ENCODE measurements at places on chromosomes 6 and 20. TPM values are rescaled to one million over a fixed set of nuclear protein-coding genes. Genes with fewer than 3 reads are reported as not detected.

DNA sequence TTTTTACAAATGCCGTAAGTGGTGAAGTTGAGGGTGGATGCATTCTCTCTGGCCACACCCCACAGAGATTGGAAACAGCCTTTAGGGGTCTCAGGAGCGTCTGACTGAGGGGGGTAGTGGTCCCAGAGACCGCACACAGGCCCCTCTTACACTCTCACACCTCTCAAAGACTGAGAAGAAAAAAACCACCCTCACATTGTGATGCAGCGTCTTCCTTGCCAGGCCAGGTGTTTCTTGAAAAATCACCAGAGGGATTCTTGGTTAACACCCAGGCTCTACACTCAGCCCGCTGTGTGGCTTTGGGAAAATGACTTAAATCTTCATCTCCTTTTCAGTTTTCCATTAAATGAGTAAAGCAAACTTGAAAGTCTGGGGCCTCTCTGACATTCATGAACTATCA is 115.8 kb upstream of the SPTLC3 start:
- DNase-seq = no peak

DNA sequence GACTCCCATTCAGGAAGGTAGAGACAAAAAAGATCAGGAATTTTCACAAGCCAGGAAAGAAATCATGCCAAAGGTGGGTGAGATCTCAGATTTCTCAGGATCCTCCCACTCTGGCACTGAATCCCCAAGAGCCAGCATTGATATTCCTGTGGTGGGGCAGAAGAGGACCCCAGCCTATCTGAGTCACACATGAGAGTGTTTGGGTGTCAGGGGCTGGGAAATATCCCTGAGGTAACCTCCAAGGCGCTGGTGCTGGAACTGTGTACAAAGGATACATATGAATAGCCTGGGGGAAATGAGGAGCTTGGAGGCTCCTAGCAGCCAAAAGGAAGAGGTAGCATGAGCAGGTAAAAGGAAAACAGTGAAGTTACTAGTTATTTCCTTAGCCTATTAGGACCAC is 369.4 kb downstream of the BTBD9 start:
- no peak for DNase-seq

Gene MYLK4
- 0.07 TPM for polyA plus RNA-seq

Gene FERMT1
- 2.4 TPM for polyA plus RNA-seq

- no peak for DNase-seq
Measured at GRCh38 chr6:17313971-17314370, 32.8 kb downstream of the RBM24 start.

Gene BPIFB4
- not detected for polyA plus RNA-seq

- no peak for DNase-seq
Measured at GRCh38 chr6:141195251-141195832, 937.4 kb upstream of the GJE1 start.

Gene ZSCAN16
- polyA plus RNA-seq = 1.8 TPM

GRCh38 chr6:158717341-158718330 is 67.8 kb downstream of the SYTL3 start:
- DNase-seq = no peak

DNA sequence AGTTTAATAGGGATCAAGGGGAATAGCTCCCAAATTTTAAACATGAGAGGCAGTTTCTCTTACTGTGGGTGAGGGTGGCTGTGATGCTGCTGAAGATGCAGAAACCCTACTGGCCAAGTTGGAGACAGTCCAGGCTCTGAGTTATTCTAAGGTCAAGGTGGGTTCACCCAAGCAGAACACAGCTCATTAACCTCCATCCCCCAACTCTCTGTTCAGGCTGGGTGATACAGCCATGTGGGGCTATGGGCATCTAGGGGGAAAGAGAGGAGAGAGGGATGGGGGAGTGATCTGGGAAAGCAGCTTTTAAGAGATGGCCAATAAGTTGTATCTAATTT is 18.9 kb upstream of the TRAM2 start:
- no peak for DNase-seq

DNA sequence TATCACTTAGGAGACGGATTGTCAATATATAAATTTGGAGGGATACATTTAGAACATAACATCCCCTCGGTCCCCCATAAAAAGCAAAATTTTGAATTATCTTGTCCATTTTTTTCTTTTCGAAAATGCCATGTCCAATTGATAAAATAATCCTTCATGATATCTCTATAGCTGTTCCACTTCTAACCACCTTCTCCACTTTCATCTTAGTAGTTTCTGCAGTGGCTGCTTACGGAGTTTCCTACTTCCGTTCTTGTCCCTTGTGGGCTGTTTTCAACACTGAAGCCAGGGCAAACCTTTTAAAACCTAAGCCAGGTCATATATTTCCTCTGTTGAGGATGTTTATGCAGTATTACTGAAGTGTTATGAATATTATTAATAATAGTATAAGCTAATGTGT is 37.9 kb downstream of the KCNQ5 start:
- no peak for DNase-seq

Gene GATA5
- polyA plus RNA-seq = not detected

DNA sequence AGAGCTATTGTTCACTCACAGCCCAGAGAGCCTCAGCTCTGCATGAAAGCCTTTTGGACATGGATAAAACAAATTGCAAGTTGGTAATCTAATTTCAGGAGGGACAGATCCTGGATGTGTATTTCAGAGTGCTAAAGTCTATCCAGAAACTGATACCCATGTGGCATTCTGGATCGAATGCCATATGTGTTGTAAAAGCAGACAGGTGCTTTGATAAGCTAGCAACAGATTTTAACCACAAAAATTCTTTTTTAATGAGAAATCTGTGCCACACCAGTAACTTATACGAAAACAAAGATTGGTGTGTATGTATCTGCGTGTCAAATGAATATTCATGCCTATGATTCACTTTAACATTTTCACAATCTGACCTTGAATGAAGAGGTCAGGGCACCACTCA is 936.6 kb upstream of the MAP3K7 start:
- no peak for DNase-seq

DNA sequence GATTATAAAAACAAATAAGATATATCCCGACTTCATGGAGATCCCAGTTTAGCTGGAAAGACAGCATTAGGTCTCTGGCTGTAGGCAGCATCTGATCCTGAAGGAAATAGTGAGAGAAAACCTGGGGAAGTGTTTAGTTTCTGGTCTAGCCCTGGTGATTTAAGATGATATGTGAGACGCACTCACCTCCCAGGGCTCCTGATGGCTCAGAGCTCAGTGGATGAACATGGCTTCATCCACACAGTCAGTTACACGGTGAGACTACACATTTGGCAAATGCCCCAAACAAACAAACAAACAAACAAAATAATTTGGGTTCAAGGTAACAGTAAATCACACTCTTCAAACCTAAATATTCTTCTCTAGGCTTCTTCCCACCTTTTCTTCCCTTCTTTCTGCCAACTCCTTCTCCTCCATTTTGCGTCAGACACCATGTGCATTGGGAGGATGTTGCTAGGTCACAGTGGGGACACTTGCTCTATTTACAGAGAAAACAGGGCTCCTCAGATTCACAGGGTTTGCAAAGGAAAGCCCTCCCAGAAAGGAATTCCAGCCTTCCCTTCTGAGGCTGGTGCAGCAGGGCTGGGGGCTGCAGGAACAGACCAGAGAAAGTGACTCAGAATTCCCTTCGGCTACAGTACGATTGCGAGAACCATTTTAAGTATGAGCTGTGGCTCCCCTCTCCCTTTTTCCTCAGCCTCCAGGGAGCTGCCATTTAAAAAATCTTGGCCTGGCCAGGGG is 59.6 kb upstream of the SALL4 start:
- DNase-seq = no peak

DNA sequence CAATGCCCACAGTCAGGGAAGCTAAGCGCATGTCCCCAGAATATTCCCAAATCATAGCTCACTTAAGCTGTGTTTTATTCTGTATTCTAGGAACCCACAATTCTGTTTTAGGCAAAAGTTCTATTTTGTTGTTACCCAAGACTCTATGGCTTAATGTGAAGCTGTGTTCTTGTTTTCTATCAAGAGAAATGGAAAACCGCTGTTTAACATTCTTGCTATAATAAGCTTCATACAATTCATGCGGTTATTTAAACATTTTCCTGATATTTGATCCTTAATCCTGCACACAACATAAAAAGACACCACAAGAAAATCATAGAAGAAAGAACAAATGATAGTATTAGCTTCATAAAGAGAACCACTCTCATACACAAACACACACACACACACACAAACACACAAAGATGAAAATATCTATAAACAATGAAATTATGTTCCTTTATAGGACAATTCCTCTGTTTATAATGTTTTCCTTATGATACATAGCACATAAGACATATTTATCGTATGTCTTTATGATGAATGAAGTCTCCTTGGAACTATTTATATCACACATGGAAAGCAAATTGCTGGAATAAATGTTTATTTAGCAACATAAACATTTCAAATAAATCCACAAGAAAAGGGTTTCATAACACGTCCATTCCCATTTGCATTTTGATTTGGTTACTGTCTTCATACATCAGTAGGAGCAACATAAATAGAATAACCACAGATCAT is 16.4 kb upstream of the COL21A1 start:
- DNase-seq = no peak

Gene BPIFB1
- not detected for polyA plus RNA-seq

Gene ZBTB9
- 4.7 TPM for polyA plus RNA-seq

DNA sequence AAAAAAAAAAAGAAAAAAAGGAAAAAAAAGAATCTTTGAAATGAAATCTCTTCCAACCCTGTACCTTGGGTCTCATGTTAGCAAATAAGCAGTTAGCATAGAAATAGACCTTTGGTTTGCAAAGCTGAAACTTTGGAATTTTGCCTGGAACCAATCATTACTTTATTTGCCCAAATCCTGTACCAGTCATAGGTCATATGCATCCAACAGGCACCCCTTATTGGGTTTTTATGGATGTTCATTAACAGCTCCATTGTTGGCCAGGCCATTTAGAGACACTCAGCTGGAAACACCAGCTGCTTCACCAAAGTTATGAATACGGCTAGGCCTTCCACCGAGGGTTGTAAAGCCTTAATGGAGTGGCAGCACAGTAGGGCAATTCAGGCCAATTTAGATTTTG is 53.0 kb downstream of the ALDH8A1 start:
- no peak for DNase-seq

GRCh38 chr20:8061861-8062518 is 42.4 kb upstream of the TMX4 start:
- no peak for DNase-seq

DNA sequence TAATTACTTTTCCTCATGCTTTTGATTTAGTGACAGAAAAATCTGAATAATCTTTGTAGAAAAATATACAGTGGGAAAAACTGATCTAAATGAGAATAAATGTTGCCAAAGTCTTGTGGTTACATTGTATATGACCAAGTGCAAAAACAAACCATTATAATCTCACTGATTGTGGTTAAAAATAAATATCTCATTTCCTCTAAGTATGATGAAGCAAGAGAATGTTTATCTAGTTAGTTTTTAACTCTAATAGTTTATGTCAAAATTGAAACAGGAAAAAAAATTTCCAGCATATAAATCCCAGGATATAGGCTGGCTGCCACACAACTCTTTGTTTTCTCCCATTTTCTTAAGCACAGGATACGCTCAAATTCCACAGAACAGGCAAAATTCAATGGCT is 392.7 kb upstream of the ID4 start:
- DNase-seq = peak; percentile 7

- no peak for DNase-seq
Measured at GRCh38 chr6:146974351-146974750, 229.9 kb upstream of the STXBP5 start.

Gene ARMC12
- polyA plus RNA-seq = 0.74 TPM

GRCh38 chr6:148147463-148147830 is 195.2 kb upstream of the SASH1 start:
- DNase-seq = no peak

DNA sequence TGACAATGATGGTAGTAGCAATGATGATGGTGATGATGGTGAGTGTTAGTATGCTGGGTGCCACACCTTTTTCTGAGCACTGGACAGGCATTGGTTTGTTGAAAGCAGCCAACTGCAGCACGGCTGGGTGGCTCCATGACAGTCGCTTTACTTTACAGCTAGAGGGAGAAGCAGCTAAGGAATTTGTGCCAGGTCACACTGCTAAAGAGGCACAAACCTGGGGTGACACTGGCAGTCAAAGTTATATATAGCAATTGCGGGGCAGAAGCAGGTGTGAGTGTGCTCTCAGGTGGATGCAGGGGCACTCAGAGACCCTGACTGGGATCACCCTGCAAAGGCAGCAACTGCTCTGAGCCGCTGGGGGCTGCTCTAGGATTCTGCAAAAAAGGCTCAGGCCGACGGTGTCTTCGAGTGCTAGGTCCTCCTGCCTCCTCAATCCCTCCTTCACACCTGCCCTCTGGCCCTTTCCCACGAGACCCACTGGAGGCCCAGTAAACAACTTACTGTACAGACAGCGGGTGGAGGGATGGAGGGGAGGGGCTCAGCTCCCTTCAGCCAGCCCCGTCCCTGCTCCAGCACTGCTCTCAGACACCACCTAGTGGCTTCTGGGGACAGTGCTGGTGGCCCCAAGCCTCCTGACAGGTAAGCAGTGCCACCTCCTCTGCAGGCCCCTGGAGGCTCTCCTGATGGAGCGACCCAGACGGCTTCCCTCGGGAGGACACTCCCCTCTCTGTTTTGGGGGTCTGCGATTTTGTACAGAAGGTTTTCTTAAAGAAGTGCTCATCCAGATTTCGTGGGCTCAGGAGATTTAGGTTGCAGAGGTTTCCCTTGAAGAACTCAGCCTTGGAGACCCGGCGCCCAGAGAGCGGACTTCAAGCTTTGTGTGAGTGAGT is 4.4 kb upstream of the RPS21 start:
- DNase-seq = peak; percentile 70

Gene GSTA1
- 0.31 TPM for polyA plus RNA-seq

Gene HRH3
- not detected for polyA plus RNA-seq

GRCh38 chr6:16105854-16106253 is 23.0 kb upstream of the MYLIP start:
- peak; percentile 5 for DNase-seq

Gene RGS17
- 0.75 TPM for polyA plus RNA-seq

DNA sequence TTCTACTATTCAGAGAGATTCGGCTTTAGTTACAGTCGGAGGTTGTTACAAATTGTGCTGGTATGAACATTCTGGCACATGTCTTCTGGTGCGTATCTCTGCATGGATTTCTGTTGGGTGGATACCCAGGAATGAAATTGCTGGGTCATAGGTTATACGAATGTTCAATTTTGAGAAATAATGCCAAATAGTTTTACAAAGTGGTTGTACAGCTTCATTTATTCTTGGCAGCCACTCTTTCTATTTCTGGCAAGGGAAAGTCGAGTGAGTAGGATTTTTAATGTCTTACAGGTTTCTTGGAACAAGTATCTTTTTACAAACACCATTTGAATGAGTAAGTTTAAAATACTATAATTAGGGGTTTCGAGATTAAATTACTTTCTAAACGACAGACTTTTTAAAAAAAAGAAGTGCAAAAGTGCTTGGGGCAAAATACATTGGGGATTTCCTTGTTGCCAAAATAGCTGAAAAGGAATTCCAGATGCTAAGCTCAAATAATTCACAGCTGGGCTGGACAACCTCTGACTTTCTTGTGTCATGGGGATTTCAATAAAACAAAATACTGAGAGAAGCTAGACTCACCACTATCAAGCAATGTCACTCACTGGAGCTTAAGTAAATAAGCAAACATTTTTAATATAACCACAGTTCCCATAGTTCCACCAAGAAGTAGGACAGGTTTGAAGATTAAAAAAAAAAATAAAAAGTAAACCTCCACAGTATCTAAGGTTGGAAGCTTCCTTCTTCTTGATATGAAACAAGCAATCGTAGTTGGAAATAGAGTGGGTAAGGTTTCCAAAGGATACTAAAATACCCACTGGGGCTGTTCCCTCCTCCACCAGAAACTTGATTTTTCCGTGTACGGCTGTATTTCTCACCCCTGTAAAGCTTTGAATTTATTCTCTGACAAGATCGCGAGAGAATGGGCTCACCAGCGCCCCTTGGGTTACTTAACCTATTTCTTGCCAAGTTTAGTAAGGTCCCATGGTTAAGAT is 21.6 kb upstream of the GFOD1 start:
- DNase-seq = peak; percentile 44
